Aorta (tissue), 5 donors: ENCODE measurements at places on chromosomes 4 and X. TPM values are rescaled to one million over a fixed set of nuclear protein-coding genes. Genes with fewer than 3 reads are reported as not detected.

The TRIML2 gene
- not detected for total RNA-seq

The USP26 gene
- total RNA-seq: not detected

The KANTR gene
- total RNA-seq: 27.7 TPM

The TECRL gene
- not detected for total RNA-seq

The TCEAL7 gene
- total RNA-seq: 12.7 TPM

The MSX1 gene
- 4.5 TPM for total RNA-seq

The PPARGC1A gene
- total RNA-seq: 3.8 TPM

The CORIN gene
- 0.52 TPM for total RNA-seq

The CENPVL2 gene
- total RNA-seq: not detected

The GIMD1 gene
- total RNA-seq: not detected

The MAGEE1 gene
- 6.1 TPM for total RNA-seq

The SHROOM4 gene
- total RNA-seq: 10.0 TPM

The DOK7 gene
- total RNA-seq: 3.3 TPM

The SLIT2 gene
- total RNA-seq: 119 TPM

The SYP gene
- total RNA-seq: 4.5 TPM

The AMBN gene
- total RNA-seq: not detected

DNA sequence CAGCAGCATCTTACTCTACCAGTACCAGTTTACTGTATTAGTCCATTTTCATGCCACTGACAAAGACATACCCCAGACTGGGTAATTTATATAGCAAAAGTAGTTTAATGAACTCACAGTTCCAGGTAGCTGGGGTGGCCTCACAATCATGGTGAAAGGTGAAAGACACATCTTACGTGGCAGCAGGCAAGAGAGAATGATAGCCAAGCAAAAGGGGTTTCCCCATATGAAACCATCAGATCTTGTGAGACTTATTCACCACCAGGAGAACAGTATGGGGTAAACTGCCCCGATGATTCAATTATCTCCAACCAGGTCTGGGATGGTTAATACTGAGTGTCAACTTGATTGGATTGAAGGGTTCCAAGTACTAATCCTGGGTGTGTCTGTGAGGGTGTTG lies 69.3 kb downstream of the YIPF6 start:
- DNase-seq: no peak

DNA sequence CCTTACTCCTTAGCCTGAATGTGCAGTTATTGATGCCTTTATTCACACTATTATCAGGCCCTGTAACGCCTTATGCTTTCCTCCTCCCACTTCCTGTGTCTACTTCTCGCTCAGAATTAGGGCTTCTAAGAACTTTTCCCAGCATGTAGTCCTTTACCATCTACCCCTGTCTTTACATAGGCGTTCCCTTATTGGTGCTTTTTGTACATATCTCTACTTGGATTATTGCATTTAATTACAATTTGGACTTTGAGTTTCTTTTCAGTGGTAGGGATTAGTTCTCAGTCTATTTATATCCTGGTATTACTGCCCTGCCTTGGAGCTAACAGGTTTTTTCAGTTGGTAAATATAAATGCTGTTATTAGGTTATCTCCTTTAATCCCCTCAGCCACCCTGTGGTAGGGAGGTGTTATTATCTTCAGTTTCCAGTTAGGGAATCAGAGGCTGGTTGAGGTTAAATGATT lies 84.0 kb downstream of the RBPJ start:
- no peak for DNase-seq

- DNase-seq: no peak
These were observed 104.5 kb downstream of the SCD5 start for GRCh38 chr4:82694046-82694445.

DNA sequence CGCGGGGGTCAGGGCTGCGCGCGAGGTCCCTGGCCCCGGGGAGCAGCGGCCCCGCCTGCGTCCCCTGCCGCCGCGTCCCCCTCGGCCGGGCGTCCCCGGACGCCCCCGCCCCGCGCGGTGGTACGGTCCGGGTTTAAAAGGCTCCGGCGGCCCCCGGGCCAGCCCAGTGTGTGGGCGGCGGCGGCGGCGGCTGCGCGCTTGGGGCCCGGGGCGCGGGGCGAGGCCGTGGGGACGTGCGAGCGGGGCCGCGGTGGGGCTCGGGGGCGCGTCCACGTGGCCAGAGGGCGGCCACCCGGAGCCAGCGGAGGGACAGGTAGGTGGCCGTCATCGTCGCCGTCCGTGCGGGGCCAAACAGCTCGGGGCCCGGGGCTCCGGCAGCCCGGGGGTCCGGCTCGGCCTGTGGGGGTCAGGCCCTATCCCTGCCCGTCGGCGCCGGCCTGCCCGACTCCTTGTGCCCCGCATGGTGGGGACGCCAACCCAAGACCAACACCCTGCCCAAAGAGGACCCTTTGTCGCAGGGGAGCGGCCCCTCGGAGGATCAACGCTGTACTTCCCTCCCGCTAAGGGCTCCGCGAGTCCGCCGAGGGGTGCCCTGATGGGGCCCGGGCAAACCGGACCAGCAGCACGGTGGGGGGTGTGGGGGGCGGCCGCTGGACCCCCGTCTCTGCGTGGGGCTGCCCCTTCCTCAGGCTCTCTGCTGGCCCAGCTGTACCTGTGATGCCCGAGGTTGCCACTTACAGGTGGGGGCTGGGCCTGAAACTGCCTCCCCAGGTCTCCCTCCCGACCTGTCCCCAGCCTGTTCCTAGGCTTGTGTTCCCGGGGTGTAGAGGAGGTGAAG lies at the start of gene PLXNA3:
Gene PLXNA3, plus strand, starts transcription at position 166 of the 838 bp plus-strand sequence. CDS start 1,903 bp downstream, outside the sequence.
- DNase-seq: peak; percentile 85

GRCh38 chrX:132716006-132716405 lies 227.2 kb upstream of the MBNL3 start:
- no peak for DNase-seq

- DNase-seq: no peak
These were observed 72.5 kb downstream of the FAT1 start for GRCh38 chr4:186651181-186651603.

DNA sequence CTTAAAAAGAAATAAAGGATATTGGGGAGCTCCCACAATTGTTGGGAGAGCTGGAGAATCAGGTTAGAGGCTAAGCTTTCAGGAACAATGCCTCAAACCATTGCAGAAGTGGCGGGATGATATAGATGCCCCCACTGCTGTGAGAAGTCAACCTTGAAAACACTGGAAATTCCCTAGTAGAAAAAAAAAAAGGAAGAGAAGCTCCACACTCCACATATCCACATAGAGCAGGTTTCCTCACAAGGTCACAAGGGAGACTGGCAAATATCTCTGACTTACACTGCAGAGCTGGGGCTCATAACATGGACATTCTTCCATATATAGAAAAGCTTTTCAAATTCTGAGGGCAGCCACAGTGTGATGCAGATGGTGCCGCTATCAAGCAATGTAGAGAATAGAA lies 22.7 kb upstream of the OGT start:
- no peak for DNase-seq

DNA sequence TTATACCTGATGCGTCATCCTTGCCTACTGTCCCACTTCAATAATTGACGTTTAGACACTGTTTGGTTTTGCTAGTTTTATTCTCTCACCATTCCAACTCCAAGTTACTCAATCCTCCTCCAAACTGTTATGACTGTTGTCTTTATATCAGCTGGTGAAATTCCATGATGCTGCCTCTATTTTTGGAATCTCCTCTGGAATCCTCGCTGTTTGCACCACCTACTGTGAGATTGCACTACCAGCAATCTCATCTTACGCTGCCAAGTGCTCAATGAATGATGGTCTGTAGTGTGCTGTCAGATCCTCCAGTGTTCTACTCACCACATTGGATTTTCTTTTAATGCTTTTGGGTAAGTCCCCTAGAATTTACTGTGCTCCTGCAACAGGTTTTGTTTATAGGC lies 13.2 kb upstream of the PCDH18 start:
- no peak for DNase-seq

DNA sequence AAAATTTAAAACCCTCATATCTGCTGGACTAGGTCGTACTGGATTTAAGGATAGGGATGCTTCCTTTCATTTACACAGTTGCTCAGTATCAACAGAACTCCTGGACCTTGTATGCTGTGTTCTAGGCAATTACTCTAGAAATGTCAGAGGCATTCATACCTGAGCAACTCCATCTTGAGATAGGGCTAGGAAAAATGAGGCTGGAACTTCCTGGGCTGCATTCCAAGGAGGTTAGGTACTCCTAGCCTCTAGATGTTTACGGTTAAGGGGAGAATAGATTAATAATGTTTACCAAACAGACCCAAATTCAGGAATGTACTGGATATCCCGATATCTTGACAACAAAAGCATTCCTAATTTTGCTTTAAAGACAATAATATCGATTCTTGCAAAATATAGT lies 84.7 kb upstream of the NLGN4X start:
- DNase-seq: no peak

GRCh38 chr4:26081795-26082498 lies 167.9 kb downstream of the SMIM20 start:
- no peak for DNase-seq

DNA sequence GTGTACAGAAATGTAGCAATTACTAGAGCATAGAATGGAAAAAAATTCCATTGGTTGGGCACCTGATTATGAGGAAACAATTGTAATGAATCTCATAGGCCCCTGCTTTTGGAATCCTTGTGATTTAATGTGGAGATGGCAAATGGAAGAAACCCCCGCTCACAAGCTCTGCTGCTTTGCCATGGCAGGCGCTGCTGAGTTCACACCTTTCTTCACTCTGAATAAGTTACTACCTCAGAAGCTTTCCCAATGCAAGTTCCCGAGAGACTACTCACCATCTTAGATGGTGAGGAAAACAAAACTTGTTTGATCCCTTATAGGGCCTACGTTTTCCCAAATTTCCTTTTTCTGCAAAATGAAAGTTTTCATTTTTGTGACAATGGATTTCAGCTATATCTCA lies 266.6 kb upstream of the TAPT1 start:
- DNase-seq: no peak

DNA sequence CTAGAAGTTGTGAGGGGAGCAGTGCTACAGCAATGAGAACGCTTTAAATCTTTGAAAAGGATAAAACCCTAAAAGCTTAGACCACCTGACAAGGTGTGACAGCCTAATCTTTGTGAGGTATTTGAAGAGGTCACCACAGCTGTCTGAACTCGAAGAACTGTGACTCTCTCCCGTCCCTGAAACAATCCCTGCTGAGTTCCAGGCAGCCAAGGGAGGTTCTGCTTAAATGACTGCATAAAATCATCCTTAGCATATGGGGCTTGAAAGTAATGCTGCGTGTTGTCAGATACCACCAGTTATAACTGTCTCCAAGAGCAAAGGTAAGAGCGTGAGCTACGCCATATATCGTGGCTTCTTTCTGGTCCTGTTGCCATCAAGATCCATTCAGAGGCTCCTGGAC lies 696.3 kb downstream of the PCDH7 start:
- no peak for DNase-seq

- DNase-seq: peak; percentile 94
These were observed at the start of the genes PQBP1 and TIMM17B for GRCh38 chrX:48897625-48898306. Gene PQBP1, plus strand, starts transcription at chrX:48897930. Its CDS starts 580 bp downstream, at chrX:48898510. Gene TIMM17B, minus strand, starts transcription at chrX:48897768. Its CDS starts 19 bp downstream, at chrX:48897749.

DNA sequence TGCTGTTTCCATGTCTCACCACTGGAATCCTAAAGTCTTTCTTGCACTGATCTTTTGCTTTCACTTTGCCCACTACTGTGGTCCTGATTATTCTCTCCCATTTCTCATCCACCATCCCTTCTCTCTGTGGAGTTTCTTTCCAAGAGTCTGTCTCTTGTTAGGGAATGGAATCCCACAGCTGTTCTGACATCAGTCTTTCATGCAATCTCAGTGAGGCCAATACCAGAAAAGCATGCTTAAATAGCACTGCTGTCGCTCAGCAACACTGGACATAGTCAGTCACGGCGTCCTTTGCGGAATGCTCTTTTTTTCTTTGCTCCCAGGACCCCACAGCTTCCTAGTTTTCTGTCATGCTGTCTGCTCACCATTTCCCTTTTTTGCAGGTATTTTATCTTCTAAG lies 20.1 kb downstream of the SLITRK4 start:
- no peak for DNase-seq

- DNase-seq: no peak
These were observed 19.1 kb downstream of the FGFRL1 start for GRCh38 chr4:1030559-1030958.

GRCh38 chr4:148359769-148360168 lies 82.4 kb downstream of the NR3C2 start:
- no peak for DNase-seq

DNA sequence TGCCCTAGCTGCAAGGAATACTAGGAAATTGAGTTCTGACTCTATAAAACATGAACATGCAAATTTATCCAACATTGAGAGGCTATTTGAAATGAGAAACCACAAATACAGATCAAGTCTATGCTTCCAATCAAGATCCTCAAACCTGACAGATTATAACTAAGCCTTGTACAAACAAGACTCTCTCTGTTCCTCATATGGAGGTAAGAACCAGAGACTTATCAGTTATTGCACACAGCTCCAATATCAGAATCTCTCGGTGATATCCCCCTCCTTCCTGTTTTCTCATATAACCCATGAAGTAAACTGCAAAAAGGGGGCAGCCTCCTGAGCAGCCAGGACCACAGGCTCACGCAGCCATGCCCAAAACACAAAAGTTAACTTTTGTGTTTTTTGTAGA lies 36.5 kb downstream of the FBXW7 start:
- DNase-seq: no peak

DNA sequence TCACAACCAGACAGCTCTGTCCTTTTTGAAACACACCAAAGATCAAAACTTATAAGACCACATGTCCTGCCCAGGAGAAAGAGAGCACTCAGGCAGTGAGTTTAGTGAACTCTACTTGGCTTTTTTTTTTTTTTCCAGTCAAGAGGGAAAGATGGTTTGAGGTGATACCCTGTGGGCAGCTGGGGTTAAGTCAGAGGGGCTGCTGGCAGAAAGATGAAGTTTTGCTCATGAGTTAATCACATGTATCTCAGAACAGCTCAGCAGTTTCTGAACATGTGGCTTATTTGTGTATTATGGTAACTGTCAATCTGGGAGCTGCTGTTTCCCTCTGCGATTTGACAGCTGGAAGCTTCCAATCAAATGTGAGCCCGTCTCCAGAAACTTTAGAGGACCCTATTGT lies 56.4 kb upstream of the MAP3K15 start:
- DNase-seq: no peak

- peak; percentile 51 for DNase-seq
These were observed 31.5 kb downstream of the CASP3 start for GRCh38 chr4:184617600-184618196.

GRCh38 chrX:131330735-131331134 lies 41.6 kb upstream of the IGSF1 start:
- no peak for DNase-seq

DNA sequence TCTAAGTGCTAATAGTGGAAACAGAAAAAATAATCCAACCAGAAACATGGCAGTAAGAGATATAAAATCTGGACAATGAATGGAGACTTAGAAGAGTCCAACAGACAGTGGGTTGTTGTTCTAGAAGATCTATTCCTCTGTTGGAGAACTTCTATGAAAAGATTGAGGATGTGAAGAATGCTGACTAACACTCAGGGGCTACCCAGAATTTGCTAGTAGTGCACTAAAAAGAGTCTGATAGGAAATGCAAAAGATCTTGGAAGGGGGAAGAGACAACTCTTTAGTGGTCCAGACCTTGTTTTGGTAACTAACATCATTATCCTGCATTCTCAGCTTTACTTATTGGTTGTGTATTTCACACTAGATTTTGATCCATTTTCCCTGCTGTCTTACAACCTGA lies 77.9 kb downstream of the SMARCA1 start:
- no peak for DNase-seq

- no peak for DNase-seq
These were observed 396.0 kb downstream of the FAT4 start for GRCh38 chr4:125710766-125711165.

GRCh38 chr4:130747842-130748241 lies 1651.9 kb downstream of the C4orf33 start:
- no peak for DNase-seq

- DNase-seq: no peak
These were observed 31.1 kb downstream of the TBC1D14 start for GRCh38 chr4:6940744-6941137.
